ENCODE measurements at places on chromosomes 7 and 10. TPM values are rescaled to one million over a fixed set of nuclear protein-coding genes. Genes with fewer than 3 reads are reported as not detected.

Gene TMEM229A
- not detected for polyA plus RNA-seq

Gene SLF2
- polyA plus RNA-seq: 59.8 TPM

Gene FAM237B
- not detected for polyA plus RNA-seq

Gene KEL
- 0.74 TPM for polyA plus RNA-seq

Gene CALHM1
- not detected for polyA plus RNA-seq

Gene CPN1
- polyA plus RNA-seq: 0.21 TPM

Gene GNGT1
- not detected for polyA plus RNA-seq

Gene PDE6C
- 0.12 TPM for polyA plus RNA-seq

Gene FGL2
- polyA plus RNA-seq: 26.8 TPM

Gene TPK1
- polyA plus RNA-seq: 3.5 TPM

Gene GIMAP1
- 3.8 TPM for polyA plus RNA-seq

Gene ZCCHC24
- 55.7 TPM for polyA plus RNA-seq

Gene NPC1L1
- 0.33 TPM for polyA plus RNA-seq

Gene LANCL2
- polyA plus RNA-seq: 21.7 TPM

Gene HECW1
- 0.07 TPM for polyA plus RNA-seq

Gene XRCC2
- polyA plus RNA-seq: 5.2 TPM

Gene GPR22
- 0.08 TPM for polyA plus RNA-seq

Gene SRGN
- 45.0 TPM for polyA plus RNA-seq

Gene ST8SIA6
- 1.7 TPM for polyA plus RNA-seq

Gene NYAP1
- 1.8 TPM for polyA plus RNA-seq

Gene STEAP2
- 6.0 TPM for polyA plus RNA-seq

Gene DYNC1I1
- polyA plus RNA-seq: 0.79 TPM

Gene GJD4
- 1.8 TPM for polyA plus RNA-seq

Gene MOGAT3
- 0.16 TPM for polyA plus RNA-seq

Gene GDF2
- polyA plus RNA-seq: not detected

Gene LIPN
- polyA plus RNA-seq: not detected

Gene ACSL5
- 3.0 TPM for polyA plus RNA-seq

Gene SLC39A12
- polyA plus RNA-seq: not detected

Gene FAM24B
- 4.2 TPM for polyA plus RNA-seq

Gene HOXA10
- 38.2 TPM for polyA plus RNA-seq

Gene AKR1C8
- not detected for polyA plus RNA-seq

Gene SPDYE2B
- 1.3 TPM for polyA plus RNA-seq

Gene FXYD4
- polyA plus RNA-seq: 1.4 TPM

Gene POLR2J2
- polyA plus RNA-seq: 3.4 TPM

Gene ADAM12
- 20.3 TPM for polyA plus RNA-seq

Gene MUC12
- polyA plus RNA-seq: 0.69 TPM

Gene ZSWIM8
- polyA plus RNA-seq: 55.7 TPM

Gene SYT15B
- polyA plus RNA-seq: 0.15 TPM

Gene NRBF2
- 19.7 TPM for polyA plus RNA-seq

Data from muscle of back (tissue), 13 donors.